ENCODE measurements at places on chromosomes 16 and 17.
A peak's percentile ranks its signal among the peaks of the same experiment; 100 is the strongest.

- no peak for DNase-seq
Measured at GRCh38 chr16:23734176-23734893, 20.5 kb upstream of the CHP2 start.

DNA sequence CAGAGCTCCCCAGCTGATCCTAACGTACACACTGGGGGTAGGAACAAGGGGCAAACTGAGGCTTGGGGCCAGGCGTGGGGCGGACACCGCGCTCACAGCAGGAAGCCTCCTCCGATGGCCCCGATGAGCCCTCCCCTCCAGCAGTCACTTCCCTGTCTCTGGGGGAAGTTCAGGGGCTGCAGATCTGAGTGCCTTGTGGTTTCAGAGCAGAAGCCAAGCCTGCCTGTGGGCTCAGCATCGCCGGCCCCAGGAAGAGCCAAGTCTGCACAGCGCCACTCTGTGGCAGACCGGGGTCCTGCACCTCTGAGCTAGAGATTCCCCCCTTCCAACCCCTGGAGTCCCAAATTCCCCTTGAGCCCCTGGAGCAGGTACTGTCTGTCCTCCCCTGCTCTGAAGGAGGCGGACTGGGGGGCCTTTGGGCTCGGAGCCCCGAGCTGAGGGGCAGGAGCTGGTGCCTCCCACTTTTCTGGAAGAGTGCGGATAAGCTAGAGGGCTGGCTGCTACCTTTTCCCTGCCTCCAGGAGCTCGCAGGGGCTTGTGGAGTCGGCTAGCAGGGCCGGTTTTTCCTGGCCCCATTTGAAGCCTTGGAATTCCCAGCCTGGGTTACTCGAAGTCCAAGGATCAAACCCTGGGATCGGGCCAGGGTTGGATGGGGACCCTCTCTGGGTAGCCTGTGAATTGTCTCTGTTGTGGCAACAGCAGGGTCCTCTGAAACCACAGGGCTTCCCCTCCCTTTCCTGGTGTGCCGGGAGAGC lies 2.9 kb downstream of the GSE1 start:
- DNase-seq = peak; percentile 91

DNA sequence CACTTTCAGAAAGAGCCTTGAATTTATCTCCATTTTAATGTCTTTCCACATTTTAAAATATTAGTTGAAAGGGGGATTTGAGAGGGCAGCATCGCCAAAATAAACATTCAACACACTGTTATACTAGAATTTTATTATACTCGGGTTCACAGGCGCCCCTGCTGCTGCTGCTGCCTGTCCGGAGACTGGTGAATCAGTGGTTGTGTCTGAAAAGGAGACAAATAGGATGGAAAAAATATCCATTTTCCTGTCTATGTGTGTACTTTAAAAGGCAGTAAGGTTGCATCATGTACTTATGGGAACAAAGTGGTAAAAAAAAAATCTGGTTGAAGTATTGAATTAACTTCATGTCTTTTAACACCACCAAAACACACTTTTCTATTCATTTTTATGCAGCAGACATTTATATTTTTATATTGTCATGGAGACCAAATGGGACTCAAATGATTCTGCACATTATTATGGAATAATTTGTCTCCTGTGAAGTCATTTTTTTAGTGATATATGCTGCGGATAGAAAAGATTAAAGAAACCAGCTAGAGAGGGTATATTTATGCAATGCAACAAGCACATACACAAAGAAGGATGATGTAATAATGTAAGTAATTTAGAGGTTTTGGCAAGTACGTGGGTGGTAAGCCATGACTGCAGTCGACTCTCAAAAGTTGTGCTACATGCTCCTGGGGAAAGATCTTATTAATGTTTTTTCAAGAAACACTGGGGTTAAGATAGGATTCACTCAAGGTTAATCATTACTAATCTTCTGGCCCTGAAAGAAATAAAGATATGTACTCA lies 759.0 kb upstream of the SOX9 start:
- DNase-seq = peak; percentile 73

GRCh38 chr16:77711775-77712174 lies 10.5 kb upstream of the NUDT7 start:
- peak; percentile 33 for DNase-seq

- DNase-seq = no peak
Measured at GRCh38 chr16:28869201-28869600, 5.6 kb downstream of the SH2B1 start.

- DNase-seq = peak; percentile 13
Measured at GRCh38 chr17:20156196-20157000, 147.2 kb downstream of the SPECC1 start.

GRCh38 chr16:8966817-8967131 lies 3.1 kb upstream of the USP7 start:
- no peak for DNase-seq
